ENCODE measurements at places on chromosomes 2 and 18.
A peak's percentile ranks its signal among the peaks of the same experiment; 100 is the strongest.

DNA sequence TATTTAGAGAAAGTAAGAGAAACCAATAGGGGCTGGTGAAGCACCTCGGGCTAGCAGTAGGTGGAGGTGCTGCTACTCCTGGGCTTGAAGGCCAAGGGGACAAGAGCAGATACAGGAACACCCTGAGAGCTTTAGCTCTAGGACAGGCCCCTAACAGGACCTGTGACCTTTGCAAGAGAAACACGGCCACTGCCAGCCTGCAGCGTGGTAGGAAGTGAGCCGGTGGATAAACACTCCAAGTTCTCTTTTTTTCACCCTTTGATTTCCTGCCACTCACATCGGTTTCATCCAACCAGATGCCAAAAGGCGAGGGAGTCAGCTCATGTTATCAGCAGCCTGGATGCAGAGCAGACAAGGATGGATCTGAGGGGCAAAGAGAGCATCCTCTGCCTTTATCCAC is 66.8 kb upstream of the SPRED2 start:
- no peak for DNase-seq

DNA sequence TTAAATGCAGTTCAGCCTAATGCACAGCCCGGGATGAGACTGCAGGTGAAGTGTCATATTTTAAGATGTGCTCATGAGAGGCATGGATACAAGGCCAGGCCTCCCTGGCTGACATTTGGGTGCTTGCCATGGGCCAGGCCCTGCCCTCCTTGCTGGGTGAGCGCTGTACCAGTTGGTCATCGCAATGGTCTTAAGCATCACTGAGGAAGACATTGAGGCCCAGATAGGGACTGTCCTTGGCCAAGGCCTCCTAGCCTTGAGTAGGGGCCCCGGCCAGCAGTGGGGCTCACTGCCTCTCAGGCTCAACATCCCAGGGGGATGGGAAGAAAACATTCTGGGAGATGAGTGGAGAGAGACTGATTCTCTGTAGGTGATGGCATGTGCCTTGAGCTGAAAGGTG is 184.3 kb downstream of the SH3RF3 start:
- no peak for DNase-seq

DNA sequence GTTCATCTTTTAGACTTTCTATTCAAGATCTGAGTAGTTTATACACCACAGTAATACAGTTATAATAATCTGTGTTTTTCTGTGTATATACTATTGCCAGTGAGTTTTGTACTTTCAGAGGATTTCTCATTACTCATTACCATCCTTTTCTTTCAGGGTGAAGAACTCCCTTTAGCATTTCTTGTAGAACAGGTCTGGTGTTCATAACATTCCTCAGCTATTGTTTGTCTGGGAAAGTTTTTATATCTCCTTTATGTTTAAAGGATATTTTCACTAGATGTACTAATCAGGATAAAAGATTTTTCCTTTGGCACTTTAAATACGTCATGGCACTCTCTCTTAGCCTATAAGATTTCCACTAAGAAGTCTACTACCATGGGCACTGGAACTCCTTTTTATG is 705.5 kb downstream of the SLC4A3 start:
- no peak for DNase-seq

DNA sequence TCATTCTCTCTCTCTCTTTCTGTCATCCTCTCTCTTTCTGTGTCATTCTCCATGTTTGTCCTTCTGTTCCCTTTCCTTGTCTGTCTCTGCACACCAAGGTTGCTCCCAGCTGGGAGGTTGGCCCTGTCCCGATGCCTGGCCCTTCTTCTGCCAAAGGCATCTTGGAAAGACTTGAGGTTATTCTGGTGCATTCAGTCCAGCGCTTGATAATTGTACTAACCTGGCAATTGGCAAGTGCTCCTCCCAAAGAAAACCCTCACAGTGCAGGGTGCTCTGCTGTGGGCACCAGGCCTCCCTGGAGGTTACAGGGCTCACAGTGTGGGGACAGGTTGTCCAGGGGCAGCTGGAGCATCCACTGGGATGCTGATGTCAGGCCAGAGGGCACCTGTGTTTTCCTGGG is 95.4 kb downstream of the GLI2 start:
- DNase-seq = no peak

GRCh38 chr2:220833446-220833845 is 738.7 kb downstream of the EPHA4 start:
- no peak for DNase-seq

GRCh38 chr2:201432038-201432620 is 19.1 kb downstream of the TRAK2 start:
- DNase-seq = peak; percentile 60

DNA sequence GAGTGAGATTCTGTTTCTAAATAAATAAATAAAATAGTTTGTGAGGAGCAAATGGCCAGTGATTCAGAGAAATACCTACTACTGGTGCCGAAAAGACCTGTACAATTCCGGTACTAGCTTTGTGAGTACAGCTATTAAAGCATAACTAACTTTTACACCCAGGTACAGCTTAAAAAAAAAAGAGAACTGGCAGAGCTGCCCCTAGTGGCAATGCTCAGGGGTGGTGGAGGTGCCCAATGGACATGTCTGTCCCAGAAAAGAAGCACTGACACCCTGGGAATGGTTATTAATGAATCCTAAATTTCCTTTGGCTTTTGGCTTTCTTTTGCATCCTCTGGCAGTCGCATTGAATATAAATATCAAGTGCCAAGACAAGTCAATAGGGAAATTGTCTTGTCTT is 87.0 kb downstream of the LIPG start:
- no peak for DNase-seq

GRCh38 chr2:113799375-113799774 is 42.9 kb upstream of the SLC35F5 start:
- no peak for DNase-seq

DNA sequence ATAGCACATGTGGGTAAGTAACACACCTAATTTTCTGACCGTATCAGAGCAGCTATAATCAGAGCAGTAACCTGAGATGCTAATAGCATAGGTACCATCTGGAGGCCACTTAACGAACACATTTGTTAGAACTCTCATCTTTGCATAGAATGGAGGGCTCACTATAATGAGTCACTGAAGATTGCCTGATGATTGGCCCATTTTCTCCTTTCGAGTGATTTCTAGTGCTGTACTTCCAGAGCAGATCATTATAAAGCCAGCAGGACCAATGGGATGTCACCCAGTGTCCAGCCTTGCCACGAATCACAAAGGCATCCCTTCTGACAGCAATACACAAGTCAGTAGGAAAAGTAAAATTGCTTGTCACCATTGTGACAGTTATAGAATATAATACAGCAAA is 81.7 kb upstream of the REV1 start:
- DNase-seq = no peak

GRCh38 chr2:191863988-191864387 is 17.1 kb upstream of the CAVIN2 start:
- DNase-seq = peak; percentile 56

GRCh38 chr2:5673145-5674025 is 18.8 kb upstream of the SOX11 start:
- peak; percentile 8 for DNase-seq

DNA sequence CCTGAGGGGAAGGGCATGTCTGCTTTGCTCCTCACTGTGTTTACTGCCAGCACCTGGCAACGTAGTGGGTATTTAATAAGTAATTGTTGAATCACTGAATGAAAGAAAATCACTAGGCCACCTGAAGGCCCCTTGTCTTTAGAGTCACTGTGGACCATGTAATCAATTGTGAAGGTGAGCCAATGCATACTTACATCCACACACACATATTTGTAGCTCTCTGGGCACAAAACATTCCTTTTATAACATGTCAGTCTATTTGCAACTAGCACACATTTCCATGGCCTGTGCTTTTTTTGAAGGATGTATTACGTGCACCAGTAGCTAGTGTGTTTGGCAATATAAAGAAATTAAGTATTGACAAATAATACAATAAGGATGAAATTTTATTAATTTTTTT is 11.2 kb downstream of the ATP8B1 start:
- DNase-seq = no peak

DNA sequence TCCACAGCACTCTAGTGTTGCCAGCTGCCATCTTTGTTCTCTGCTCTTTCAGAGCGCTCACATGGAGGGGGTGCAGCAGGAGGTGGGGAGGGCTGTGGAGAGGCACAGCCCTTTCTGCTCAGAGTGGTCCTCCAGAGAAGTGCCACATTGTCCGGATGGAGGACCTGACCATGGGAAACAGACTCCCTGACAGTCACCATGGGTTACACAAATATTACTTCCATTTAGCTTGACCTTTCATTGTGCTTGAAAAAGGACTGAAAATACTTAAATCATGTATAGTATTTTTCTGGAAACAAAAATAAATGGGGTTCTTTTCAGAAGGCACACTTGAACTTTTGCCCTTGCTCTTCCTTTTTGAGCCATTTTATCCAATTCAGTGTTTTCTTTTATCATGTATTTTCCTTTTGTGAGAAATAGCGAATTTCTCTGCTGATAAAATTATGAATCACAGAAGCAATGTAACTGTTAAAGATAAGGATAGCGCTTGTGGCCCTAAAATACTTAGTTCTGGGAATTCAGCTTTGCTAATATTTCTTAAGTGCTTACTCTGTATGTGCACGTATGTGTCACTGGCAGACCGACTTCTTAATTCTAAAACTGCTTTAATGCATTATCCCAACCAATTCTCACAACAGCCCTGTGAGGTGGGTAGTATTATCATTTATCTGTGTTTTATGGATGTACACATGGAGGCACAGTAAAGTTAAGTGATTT is 34.2 kb downstream of the SPATS2L start:
- DNase-seq = no peak

DNA sequence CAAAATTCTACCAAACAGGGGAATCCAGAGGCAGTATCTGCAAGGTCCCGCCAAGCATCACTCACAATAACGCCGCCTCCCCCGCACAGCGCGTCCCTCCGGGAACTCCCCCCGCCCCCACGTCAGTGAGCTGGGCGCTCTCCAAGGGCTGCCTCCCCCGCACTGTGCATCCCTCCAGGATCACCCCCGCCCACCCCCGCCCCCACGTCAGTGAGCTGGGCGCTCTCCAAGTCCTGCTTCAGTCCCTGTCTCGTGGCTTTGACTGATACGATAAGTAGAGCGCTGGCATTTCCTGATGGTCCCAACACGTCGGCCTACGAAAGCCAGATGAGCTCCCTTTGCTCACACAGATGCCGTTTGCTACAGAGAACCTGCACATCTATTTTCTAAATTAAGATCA is 130.7 kb upstream of the TPO start:
- no peak for DNase-seq

GRCh38 chr2:10211844-10212422 is 89.4 kb downstream of the RRM2 start:
- DNase-seq = no peak

DNA sequence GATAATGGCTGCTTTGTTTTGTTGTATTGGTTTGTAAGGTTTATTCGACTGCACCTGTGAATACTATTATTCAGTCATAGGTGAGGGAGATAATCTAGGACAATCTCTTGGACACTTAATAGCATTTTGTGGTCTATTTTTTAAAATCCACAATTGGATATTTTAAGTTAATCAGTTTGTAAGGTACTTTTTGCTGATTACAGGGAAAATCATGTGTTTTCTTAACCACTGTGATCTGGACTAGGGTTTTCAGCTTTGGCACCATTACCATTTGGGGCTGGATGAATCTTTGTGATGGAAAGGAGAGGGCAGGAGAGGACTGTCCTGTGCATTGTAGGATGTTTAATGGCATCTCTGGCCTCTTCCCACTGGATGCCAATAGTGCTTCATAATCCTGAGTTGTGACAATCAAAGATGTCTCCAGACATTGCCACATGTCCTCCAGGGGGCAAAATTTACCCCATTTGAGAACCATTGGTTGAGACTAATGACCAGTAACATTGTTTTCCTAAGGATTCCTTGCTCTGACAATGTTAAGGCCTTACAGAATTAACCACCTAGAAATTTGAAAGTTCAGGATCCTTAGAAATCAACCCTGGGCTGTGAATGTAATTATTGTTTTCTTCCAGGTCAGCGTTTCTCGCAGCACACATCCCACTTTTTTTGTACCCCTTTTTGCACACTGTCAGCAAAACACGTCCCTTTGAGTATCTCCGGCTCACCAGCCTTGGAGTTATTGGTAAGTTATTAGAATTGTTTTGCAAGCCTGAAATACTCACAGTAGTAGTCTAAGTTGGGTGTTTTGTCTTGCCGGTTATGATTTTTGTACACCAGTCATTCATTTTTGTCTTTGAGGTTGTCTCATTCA is 15.6 kb downstream of the CNOT9 start:
- DNase-seq = no peak

DNA sequence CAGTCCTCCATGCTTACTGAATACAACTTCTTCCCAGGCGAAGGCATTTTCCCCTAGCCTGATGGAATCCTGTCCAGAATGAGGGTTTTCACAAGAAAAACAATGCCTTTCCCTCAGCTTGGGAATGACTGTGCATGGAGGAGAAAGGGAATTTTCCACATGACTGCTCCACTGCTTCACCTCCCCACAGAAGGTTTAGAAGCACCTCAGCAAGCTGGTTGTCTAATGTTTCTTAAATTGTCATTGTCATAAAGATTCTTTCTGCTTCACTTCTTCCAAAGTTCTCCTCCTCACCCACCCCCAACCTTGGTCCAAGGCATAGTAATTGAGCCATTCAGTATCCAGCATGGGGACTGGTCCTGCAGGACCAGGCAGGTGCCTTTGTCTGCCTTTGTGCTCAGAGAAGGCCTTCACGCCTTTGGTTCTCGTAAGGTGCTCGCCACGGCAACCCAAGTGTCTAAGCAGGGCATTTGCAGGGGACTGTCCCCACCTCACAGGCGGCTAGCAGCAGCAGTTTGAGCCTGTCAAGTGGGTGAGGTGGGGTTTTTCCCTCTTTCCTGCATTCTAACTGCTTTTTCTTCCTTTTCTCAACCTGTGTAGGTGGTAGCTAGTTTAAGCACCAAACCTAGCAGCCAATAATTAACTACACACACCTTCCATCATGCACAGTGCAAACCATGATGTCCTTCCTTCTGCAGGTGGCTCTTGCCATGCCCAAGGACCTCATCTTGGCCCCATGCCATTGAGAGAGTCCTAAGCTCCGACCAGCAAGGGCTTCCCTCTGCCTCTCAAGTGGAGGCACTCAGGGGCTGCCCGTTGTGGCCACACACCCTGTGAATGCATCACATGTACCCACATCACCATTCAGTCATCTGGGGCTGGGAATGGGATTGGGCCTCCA is 65.7 kb upstream of the BCL2L11 start:
- no peak for DNase-seq
